ENCODE measurements at places on chromosomes 7 and 10. TPM values are rescaled to one million over a fixed set of nuclear protein-coding genes. Genes with fewer than 3 reads are reported as not detected.

ZP3 gene
- 0.94 TPM for total RNA-seq

ELOVL3 gene
- not detected for total RNA-seq

SGMS1 gene
- 80.8 TPM for total RNA-seq

ZNF804B gene
- total RNA-seq, result 49.1 TPM

HACD1 gene
- 9.7 TPM for total RNA-seq

GPR37 gene
- total RNA-seq, result 0.22 TPM

PON2 gene
- 76.7 TPM for total RNA-seq

PDE1C gene
- total RNA-seq, result 4.0 TPM

CDC123 gene
- 78.1 TPM for total RNA-seq

AKR1B15 gene
- total RNA-seq, result 0.56 TPM

TET1 gene
- total RNA-seq, result 10.6 TPM

GPNMB gene
- 76.1 TPM for total RNA-seq

AKR1C8 gene
- total RNA-seq, result not detected

ICA1 gene
- 25.2 TPM for total RNA-seq

BTBD16 gene
- total RNA-seq, result not detected

GIMAP5 gene
- 25.3 TPM for total RNA-seq

PRLHR gene
- total RNA-seq, result not detected

CDK14 gene
- 32.2 TPM for total RNA-seq
